ENCODE measurements at places on chromosomes 5 and 9. TPM values are rescaled to one million over a fixed set of nuclear protein-coding genes. Genes with fewer than 3 reads are reported as not detected.
A peak's percentile ranks its signal among the peaks of the same experiment; 100 is the strongest.

GRCh38 chr5:132090107-132090506 lies 16.5 kb downstream of the CSF2 start:
- H3K27me3 ChIP-seq = peaks cover 9% of the 10 kb centered on the region
- no peak for DNase-seq
- no peak overlapping the region for H3K4me3 ChIP-seq
- no peaks in the 10 kb centered on the region for H3K4me1 ChIP-seq
- no peaks in the 10 kb centered on the region for H3K36me3 ChIP-seq

GRCh38 chr5:55347786-55348185 lies 40.0 kb downstream of the MTREX start:
- H3K4me1 ChIP-seq = no peaks in the 10 kb centered on the region
- no peak for DNase-seq
- H3K27me3 ChIP-seq = no peaks in the 10 kb centered on the region
- peak overlapping the region; percentile 19 for H3K27ac ChIP-seq

Gene SCGB3A2
- not detected for total RNA-seq

DNA sequence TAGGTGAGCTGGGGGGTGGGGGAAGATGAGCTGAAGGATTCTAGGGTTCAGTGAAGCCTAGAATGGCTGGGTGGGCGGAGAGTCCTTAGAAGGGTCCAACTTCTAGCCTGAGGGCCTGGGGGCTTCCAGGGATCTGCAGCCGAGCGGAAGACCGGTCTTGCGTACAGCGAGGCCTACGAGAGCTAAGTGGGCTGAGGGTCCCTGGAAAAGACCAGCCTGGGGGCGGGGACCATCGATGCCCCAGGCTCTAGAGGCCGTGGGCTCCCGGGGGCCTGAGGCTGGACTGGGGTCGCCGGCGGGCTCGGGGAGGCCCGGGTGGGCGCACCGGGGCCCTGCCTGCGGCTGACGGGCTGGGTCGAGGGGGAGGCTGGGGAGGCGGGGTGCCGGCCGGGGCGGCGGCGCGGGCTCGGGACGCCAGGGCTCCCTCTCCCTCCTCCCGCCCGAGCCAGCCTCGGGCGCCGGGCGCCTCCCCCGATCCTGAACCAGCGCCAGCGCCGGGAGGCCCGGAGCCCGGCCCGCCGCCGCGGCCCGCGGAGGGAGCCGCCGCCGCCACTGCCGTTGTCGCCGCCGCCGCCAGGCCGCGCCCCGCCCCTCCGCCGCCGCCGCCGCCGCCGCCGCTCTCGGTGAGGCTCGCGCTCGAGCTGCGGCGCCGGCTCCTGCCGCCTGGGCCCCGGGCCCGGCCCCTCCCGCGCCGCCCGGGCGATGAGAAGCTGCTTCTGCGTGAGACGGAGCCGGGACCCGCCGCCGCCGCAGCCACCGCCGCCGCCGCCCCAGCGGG lies at the start of gene MVB12B:
MVB12B (plus strand) TSS at position 602 of the 778 bp plus-strand sequence; CDS start at position 703, 101 bp downstream.
- H3K27ac ChIP-seq = peak within 1 kb of the TSS; percentile 95
- peak within 1 kb of the TSS; percentile 83 for H3K4me3 ChIP-seq
- H3K27me3 ChIP-seq = no peaks in the 10 kb centered on the region
- peaks cover 9% of the 10 kb centered on the region for H3K36me3 ChIP-seq
- DNase-seq = peak; percentile 27
- H3K4me1 ChIP-seq = peaks cover 13% of the 10 kb centered on the region

- no peak for DNase-seq
- H3K4me3 ChIP-seq = no peak overlapping the region
- H3K36me3 ChIP-seq = no peaks in the 10 kb centered on the region
- no peak overlapping the region for H3K27ac ChIP-seq
Measured at GRCh38 chr9:27701587-27701986, 128.3 kb upstream of the C9orf72 start.

DNA sequence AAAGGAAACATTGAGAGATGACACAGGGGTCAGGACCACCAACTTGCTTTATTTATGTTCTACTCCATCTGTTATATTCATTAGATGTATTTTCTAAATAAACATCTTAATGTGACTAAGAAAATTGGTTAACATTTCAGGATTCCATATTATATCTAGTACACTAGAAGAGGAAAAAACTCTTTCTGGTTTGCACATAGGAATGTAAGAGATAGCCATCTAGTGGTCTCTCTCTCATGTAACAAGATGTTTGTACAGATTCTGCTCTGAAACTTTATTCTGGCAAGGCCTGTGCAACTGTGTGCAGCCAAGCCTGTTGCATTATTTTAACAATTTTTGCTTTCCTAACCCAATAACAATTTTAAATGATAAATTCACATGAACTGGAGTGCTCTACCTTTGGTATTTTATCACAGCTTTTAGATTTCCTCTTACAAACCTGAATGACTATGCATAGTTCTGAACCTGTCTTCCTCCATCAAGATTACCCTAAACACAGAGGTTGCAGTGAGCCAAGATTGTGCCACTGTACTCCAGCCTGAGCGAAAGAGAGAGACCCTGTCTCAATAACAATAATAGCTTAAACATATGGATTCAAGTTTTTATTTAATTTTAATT lies 148.2 kb downstream of the GIN1 start:
- DNase-seq = no peak
- no peaks in the 10 kb centered on the region for H3K36me3 ChIP-seq
- no peaks in the 10 kb centered on the region for H3K27me3 ChIP-seq
- H3K4me3 ChIP-seq = no peak overlapping the region
- no peak overlapping the region for H3K27ac ChIP-seq

Gene CNTFR
- total RNA-seq = 2.3 TPM

Gene C5
- 47.1 TPM for total RNA-seq

DNA sequence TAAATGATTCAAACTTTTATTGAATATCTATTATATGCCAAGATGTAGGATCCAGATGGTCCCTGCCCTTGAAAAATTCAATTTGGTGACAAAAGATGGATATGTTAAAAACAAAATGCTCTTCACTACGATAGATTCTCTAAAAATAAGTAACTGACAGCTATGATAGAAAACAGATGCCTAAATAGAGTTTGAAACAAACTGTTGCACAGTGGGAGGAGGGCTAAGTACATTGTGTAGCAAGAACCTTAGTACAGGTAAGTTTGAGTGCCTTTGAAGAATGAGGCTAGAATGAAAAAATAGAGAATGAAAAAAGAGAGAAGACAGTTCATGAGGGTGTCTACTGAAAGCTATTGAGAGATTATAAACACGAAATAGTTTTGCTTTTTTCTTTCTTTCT lies 54.3 kb downstream of the HOMER1 start:
- no peak overlapping the region for H3K4me3 ChIP-seq
- no peak for DNase-seq
- H3K36me3 ChIP-seq = peaks cover 2% of the 10 kb centered on the region
- H3K4me1 ChIP-seq = peaks cover 20% of the 10 kb centered on the region

Gene C6
- total RNA-seq = 0.74 TPM

Gene CORO2A
- 6.0 TPM for total RNA-seq

- peaks cover 3% of the 10 kb centered on the region for H3K27me3 ChIP-seq
- no peaks in the 10 kb centered on the region for H3K4me1 ChIP-seq
- H3K4me3 ChIP-seq = peak overlapping the region; percentile 86
- DNase-seq = no peak
- H3K27ac ChIP-seq = peak overlapping the region; percentile 71
- H3K36me3 ChIP-seq = no peaks in the 10 kb centered on the region
Measured at GRCh38 chr9:127734247-127734746, 797 bp downstream of the TOR2A start.

- H3K27ac ChIP-seq = peak overlapping the region; percentile 87
- peaks cover 26% of the 10 kb centered on the region for H3K4me1 ChIP-seq
- no peak for DNase-seq
- H3K4me3 ChIP-seq = no peak overlapping the region
- H3K36me3 ChIP-seq = peaks cover 14% of the 10 kb centered on the region
Measured at GRCh38 chr5:74833537-74834266, 32.5 kb downstream of the FAM169A start.

DNA sequence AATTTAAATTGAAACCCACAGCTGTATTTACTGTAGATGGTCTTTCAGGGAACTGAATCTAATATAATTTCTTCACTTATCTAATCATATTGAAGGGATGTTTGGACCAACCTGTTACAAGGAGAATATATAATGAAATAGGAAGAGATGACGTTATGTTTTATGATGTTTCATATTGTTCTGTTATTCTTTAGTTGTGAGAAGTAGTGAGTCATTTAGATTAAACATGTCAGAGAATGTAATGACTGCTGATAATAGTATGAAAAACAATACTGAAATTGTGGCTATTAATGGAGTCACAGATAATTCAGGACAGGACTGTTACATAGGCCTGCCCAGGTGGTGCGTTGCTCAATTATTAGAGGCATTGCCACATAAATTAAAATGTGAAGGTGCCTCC lies 1993.4 kb downstream of the EFNA5 start:
- H3K36me3 ChIP-seq = no peaks in the 10 kb centered on the region
- H3K4me1 ChIP-seq = peaks cover 1% of the 10 kb centered on the region
- DNase-seq = no peak
- no peak overlapping the region for H3K27ac ChIP-seq

GRCh38 chr9:128554155-128554862 lies 1.9 kb downstream of the SPTAN1 start:
- no peak for DNase-seq
- no peaks in the 10 kb centered on the region for H3K36me3 ChIP-seq
- no peak overlapping the region for H3K4me3 ChIP-seq
- H3K27me3 ChIP-seq = peaks cover 7% of the 10 kb centered on the region
- peaks cover 27% of the 10 kb centered on the region for H3K4me1 ChIP-seq
